Immature natural killer cell (primary cell): ENCODE measurements at places on chromosomes 5 and 9.

GRCh38 chr9:124693403-124693802, 77.7 kb downstream of the NR6A1 start:
- no peak for DNase-seq

GRCh38 chr5:32909207-32909606, 198.1 kb downstream of the NPR3 start:
- no peak for DNase-seq

DNA sequence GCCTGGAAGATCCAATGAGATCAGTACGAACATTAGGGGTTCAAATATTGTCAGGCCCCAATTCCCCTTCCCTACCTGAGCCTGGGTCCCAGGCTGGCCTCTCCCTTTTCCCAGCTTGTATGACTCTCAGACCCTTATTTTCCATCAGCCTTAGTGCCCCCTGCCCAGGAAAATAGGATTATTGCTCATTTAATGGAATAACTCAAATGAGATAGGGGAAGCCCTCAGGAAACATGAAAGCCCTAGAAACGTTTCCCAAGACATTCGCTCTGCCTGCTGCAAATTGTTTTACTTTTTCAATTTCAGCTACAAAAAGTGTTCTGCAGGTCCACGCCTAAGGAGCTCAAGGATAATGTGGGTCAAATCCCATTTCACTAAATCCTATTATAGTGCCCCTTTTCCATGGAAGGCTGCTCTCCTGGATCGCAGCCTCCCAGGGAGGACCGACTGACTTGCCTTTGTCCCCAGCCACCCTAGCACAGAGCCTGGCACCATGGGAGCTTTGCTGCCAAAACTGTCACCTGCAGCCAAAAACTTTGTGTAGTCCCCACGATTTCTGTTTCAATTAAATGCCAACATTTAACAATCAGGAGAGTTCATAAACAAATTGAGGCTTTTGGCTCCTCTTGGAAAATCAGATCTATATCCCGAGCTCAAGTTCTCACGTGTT, 46.9 kb downstream of the THOC3 start:
- DNase-seq: no peak

DNA sequence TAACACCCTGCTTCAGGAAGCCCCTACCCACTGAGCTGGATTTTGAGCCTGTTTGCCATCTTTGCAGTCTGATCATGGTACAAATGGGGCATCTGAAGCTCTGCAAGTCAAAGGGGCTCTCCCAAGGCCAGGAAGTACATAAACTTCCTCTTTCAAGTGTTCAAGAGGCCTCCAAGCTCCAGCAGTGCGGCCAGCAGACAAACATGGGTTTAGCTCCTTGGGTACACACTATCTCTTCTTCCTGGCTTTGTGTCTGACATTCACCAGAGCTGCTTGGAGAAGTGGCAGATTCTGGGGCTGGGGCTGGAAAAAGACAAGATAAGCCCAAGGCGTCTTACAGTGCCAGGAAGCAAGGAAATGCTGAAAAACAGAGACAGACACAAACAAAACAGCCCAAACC, 34.1 kb downstream of the LAMC3 start:
- DNase-seq: no peak

DNA sequence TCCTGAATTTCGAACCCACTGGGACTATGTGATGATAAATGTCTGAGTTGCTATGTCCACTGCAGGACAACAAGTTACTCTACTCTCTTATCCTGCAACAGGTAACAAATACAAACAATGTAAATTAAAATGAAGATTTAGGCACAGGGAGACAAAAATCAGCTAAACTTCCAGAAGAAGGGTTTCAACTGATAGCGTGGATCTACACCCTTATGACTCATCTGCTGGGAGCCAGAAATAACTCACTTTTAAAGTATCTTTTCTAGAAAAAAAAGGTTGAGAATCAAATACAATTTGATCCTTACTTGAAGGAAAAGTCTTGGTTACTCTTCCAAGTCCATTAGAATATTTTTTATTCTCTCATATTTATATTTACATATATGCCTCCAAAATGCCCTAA, 21.4 kb downstream of the PJA2 start:
- DNase-seq: no peak

DNA sequence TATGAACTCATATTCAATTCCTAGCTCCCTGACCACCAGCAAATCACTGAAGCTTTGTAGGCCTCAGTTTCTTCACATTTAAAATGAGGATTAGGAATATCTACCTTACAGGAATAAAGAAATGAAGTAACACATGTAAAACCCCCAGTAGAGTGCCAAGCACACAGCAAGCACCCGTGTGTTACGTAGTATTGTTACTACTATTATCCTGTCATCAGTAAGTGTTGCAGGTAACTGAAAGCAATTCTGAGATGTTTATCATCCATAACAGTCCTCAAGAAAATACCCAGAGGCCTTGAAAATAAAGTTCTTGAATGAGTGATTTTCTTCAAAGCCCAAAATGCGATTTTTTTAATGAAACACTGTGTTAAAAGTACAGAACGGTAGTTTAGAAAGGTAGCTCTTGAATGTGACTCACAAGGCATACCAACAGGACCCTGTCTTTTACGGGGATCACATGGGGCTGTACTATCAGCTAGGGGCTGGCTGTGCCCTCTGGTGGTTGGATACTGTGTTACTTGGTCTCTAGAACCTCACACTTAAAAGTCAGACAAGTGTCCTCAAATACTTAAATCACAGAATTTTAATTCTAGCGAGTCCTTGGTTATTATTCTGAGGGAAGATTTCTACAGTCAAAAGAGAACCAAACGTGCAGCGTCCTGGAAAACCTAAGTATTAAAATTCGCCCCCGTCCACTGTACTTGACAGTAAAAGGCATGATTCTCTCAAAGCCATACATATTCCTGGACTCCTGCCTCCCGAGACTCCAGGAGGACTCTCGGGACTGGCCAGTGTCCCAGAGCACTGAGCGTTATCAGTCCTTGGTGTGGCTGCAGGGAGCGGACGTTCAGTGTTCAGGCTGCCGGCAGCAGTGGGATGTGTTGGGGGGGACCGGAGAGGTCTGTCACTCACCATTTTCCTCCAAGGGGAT, 725 bp downstream of the NDUFB6 start:
- DNase-seq: peak; percentile 66

DNA sequence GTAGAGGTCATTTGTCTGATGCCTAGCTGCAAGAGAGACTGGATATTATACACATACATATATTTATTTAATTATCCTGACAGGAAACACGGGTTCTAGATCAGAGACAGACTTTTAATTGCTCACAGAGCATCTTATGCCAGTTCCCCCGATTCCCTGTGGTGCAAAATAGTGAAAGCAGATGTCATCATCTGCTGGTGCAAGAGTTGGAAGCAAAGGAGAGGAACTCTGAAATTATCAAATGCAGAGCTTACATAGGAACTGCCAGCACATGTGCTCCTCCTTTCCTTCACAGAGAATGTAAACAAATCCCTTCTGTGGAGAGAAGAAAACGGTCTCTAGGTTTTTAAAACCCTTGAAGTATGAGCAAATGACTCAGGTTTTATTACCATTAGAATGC, 69.3 kb downstream of the DTWD2 start:
- no peak for DNase-seq

DNA sequence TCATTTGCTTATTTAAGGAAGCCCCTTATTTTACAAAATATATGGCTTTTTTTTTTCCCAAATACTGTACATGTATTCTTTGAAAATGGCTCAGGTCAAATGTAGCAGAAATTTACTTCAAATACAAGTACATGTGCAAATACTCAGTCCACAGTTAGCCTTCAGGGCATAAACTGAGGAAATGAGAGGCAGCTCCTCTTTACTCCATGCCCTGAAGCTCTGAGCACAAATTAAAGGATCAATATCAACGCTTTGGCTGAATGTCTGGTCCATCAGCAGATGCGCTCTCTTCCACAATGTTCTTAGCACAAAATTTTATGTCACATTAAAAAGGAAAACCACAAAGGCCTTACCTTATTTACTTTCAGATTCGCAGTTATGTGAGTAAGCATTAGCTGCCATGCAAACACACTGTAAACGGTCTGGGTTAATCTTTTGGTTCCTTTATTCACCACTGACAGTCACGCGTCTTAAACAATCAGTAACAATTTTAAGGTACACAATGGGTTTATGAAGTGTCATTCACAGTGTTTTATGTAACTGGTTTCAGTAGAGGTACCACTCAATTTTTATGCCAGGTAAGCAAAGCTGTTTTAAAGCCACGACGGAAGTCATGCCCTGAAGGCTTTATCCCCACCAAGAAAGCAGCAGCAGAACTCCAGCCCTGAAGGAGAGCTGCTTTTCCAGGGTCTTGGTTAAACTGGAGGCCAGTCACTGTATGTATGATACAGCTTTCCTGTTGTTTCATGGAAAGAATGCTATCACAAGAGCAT, 103.4 kb downstream of the OTULIN start:
- DNase-seq: peak; percentile 17
